ENCODE measurements at places on chromosomes 7 and 10.

GRCh38 chr7:94239661-94240234 lies 154.9 kb upstream of the COL1A2 start:
- no peaks in the 10 kb centered on the region for H3K27me3 ChIP-seq
- DNase-seq = no peak
- no peaks in the 10 kb centered on the region for H3K36me3 ChIP-seq

DNA sequence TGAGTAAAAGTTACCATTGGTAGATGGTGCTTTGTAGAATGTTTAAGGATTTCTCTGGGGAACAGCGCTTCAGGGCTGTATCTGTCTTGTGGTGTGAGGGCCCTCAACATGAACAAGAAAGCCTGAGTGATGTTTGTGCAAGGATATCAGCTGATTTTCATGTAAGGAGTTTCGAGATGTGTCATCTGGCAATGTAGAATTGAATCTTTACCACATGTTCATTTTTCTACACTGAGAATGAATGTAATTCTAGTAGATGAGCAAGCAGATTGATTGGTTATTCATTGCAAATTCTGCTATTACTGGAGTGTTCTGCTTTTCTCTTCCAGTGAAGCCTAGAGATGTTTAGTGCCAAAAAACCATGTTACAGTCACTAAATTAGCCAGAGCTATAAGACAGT lies 87.7 kb downstream of the ST7 start:
- no peaks in the 10 kb centered on the region for H3K36me3 ChIP-seq
- DNase-seq = no peak
- peak overlapping the region; percentile 78 for H3K27ac ChIP-seq
- H3K4me1 ChIP-seq = peaks cover 20% of the 10 kb centered on the region
- no peak overlapping the region for H3K4me3 ChIP-seq

- H3K4me3 ChIP-seq = no peak overlapping the region
- H3K27me3 ChIP-seq = no peaks in the 10 kb centered on the region
- H3K27ac ChIP-seq = no peak overlapping the region
- peaks cover 8% of the 10 kb centered on the region for H3K36me3 ChIP-seq
- no peak for DNase-seq
- H3K4me1 ChIP-seq = peaks cover 5% of the 10 kb centered on the region
Measured at GRCh38 chr7:43960933-43961332, 34.7 kb downstream of the UBE2D4 start.

DNA sequence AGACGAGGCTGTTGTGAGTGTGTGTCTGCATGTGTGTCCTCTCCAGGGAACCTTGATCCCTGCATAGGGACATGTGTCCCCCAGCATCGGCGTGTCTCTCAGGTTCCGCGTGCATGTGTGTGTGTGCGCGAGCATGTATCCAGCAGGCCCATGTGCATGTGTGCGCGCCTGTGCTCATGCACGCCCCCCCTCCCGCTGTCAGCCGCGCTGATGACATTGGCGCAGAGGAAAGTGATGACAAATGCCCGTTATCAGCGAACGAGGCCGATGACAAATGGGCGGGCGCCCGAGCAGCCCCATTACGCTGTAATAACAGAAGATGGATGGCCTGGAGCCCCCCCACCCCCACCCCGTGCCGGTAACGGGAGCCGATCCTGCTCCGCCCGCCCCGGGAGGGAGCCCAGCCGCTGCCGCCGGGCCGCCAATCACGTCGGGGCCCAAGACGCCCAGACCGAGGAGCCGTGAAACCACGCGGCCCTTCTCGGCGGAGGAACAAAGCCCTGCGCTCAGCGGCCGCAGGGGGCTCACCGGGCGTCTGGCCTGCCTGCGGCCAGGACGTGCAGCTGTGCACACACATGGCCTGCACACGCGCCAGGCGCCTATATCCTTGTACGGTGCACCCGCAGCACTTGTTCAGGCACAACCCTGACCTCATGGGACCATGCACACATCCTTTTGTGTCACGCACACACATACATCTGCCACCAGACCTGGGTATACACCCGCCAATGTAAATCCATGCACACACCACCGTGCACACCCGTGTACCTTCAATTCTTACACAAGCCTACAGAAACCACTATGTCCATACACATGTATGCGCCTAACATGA lies 21.5 kb downstream of the POLL start:
- H3K36me3 ChIP-seq = no peaks in the 10 kb centered on the region
- H3K4me1 ChIP-seq = peaks cover 22% of the 10 kb centered on the region
- peaks cover 73% of the 10 kb centered on the region for H3K27me3 ChIP-seq
- H3K27ac ChIP-seq = no peak overlapping the region

DNA sequence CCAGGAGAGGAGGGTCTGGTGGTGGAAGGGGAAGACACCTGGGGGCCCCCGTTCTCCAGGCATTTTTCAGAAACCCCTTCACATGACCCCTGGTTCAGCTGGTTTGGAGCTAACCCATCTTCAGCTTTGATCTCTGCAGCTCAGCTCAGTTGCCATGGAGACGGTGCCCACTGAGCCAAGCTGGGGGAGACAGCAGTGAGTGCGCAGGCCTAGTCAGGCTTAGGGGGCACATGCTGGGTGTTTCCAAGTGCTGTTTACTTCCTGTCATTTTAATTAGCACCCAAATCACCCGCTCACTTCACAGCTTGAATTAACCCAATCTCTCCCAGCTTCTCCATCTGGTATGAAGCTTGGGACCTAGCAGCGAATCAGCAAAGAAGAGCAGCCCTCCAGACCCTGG lies 9.0 kb downstream of the SPOCK2 start:
- peaks cover 95% of the 10 kb centered on the region for H3K4me1 ChIP-seq
- DNase-seq = no peak
- H3K36me3 ChIP-seq = peaks cover 58% of the 10 kb centered on the region

GRCh38 chr10:103711351-103711994 lies 143.9 kb downstream of the SH3PXD2A start:
- peaks cover 1% of the 10 kb centered on the region for H3K4me1 ChIP-seq
- no peaks in the 10 kb centered on the region for H3K27me3 ChIP-seq
- no peak overlapping the region for H3K4me3 ChIP-seq
- no peaks in the 10 kb centered on the region for H3K36me3 ChIP-seq
- no peak for DNase-seq

GRCh38 chr7:70681469-70682350 lies 450.2 kb upstream of the GALNT17 start:
- H3K36me3 ChIP-seq = no peaks in the 10 kb centered on the region
- H3K27me3 ChIP-seq = peaks cover 7% of the 10 kb centered on the region
- H3K27ac ChIP-seq = peak overlapping the region; percentile 34

- H3K27ac ChIP-seq = no peak overlapping the region
- H3K27me3 ChIP-seq = no peaks in the 10 kb centered on the region
- no peak overlapping the region for H3K4me3 ChIP-seq
Measured at GRCh38 chr10:80414142-80414895, 6.0 kb downstream of the PRXL2A start.

DNA sequence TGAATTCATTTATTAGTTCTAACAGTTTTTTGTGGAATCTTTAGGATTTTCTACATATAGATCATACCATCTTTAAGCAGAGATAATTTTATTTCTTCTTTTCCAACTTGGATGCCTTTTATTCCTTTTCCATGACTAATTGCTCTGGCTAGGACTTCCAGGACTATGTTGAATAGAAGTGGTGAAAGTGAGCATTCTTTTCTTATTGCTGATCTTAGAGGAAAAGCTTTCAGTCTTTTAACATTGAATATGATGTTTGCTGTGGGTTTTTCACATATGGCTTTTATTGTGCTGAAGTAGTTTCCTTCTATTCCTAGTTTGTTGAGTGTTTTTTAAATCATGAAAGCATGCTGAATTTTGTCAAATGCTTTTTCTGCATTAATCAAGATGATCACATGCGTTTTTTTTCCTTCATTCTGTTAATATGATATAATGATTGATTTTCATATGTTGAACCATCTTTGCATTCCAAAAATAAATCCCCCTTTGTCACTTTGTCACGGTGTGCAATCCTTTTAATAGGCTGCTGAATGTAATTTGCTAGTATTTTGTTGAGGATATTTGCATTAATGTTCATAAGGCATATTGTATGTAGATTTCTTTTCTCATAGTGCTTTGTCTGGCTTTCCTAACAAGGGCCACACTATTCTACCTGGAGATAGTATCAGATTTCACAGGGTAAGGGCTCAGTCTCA lies 92.9 kb downstream of the ZNF467 start:
- no peak overlapping the region for H3K4me3 ChIP-seq
- DNase-seq = no peak
- peaks cover 43% of the 10 kb centered on the region for H3K27me3 ChIP-seq
- H3K27ac ChIP-seq = no peak overlapping the region
- H3K4me1 ChIP-seq = no peaks in the 10 kb centered on the region

DNA sequence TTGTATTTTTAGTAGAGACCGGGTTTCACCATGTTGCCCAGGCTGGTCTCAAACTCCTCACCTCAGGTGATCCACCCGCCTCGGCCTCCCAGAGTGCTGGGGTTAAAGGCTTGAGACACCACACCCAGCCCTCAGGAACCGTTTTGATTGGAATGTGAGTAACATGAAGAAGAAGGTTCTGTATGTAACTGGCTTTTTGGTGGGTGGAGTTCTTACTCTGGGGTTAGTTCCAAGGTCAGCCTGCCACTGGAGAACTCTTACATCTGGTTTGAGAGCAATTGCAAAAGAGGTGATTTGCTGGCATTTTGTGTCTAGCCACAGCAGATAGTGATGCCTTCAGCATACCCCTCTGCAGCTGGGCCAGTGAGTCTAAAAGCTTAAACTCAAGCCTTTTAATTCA lies 457.8 kb upstream of the VSTM2A start:
- no peak overlapping the region for H3K27ac ChIP-seq
- no peak overlapping the region for H3K4me3 ChIP-seq
- H3K36me3 ChIP-seq = no peaks in the 10 kb centered on the region
- H3K4me1 ChIP-seq = no peaks in the 10 kb centered on the region
- DNase-seq = no peak

- DNase-seq = no peak
- H3K27ac ChIP-seq = peak overlapping the region; percentile 88
- no peak overlapping the region for H3K4me3 ChIP-seq
- peaks cover 100% of the 10 kb centered on the region for H3K36me3 ChIP-seq
Measured at GRCh38 chr7:141563956-141564623, 12.9 kb downstream of the AGK start.

- H3K4me1 ChIP-seq = peaks cover 36% of the 10 kb centered on the region
- H3K36me3 ChIP-seq = peaks cover 43% of the 10 kb centered on the region
- peak overlapping the region; percentile 93 for H3K4me3 ChIP-seq
- peak overlapping the region; percentile 94 for H3K27ac ChIP-seq
Measured at GRCh38 chr7:75878312-75878768, 494 bp upstream of the RHBDD2 start.

- no peaks in the 10 kb centered on the region for H3K27me3 ChIP-seq
- H3K4me1 ChIP-seq = peaks cover 43% of the 10 kb centered on the region
- peak overlapping the region; percentile 87 for H3K27ac ChIP-seq
- H3K4me3 ChIP-seq = peak overlapping the region; percentile 88
- no peak for DNase-seq
Measured at GRCh38 chr7:158705234-158705850, 738 bp upstream of the NCAPG2 start.

GRCh38 chr7:30116771-30117170 lies 18.0 kb upstream of the MTURN start:
- H3K27me3 ChIP-seq = no peaks in the 10 kb centered on the region
- no peak overlapping the region for H3K4me3 ChIP-seq
- H3K4me1 ChIP-seq = peaks cover 8% of the 10 kb centered on the region
- no peak for DNase-seq
- no peak overlapping the region for H3K27ac ChIP-seq
